ENCODE measurements at places on chromosomes 11 and 22.

GRCh38 chr11:45151362-45151982 lies 5.0 kb downstream of the PRDM11 start:
- DNase-seq, result no peak

- DNase-seq, result no peak
Measured at GRCh38 chr11:2470495-2470894, 25.7 kb downstream of the KCNQ1 start.

DNA sequence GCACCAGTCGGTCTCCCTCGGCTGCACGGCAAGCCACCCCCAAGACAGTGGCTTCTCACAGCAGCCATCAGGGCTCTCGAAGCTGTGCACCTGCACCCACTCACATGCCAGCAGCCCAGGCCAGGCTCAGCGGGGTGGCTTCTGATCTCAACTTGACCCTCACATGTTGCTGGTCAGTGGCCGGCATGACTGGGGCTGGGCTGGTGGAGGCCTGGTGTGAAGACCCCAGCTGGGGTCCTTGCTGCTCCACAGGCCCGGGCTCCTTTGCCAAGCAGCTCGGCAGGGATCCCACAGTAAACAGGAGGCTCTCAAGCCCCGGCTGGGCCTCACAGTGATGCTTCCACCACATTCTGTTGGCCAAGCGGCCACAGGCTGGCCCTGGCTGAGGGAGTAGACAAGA lies 128.2 kb downstream of the BRD1 start:
- DNase-seq, result no peak

DNA sequence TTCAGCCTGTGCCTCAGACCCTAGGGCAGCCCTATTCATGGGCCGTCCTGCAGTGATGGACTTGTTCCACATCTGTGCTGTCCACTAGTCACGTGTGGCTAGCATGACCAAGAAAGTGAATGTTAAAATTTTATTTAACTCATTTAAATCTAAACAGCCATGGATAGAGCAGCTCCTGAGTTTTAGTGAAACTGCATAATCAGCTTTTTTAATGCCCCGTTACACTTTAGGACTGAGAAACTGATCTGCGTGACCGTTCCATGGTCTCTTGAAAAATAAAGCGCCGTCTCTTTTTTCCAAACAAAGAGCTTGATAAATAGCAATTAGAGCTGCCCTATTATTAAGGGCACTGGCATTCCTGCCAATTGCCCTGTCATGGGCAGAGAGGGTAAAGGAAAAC lies 76.5 kb upstream of the SNX19 start:
- no peak for DNase-seq

DNA sequence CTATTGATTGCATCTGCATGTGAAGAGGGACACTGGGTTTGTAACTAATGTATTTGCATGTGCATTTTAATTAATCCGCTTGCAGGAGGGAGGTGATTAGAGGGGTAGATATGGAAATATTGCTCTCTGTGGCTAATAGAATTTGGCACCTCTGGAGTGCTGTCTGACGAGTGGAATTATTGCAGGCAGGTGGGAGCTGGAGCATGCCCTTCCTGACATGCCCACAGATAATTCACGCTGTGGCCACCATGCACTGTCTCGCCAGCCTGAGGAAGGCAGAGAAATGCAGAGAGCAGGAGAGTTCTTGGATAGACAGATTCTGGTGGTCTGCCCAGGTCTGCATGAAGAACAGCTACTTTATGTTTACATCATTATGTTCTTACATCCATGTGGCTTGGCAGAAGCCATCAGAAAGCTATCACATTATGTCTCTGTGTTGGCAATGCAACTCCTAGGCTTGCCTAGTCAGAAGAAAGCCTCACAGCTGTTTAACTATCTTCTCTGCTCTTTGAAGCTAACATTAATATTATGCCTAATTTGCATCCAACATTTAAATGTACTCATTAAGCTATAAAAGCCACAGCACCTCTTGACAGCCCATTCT lies 89.4 kb upstream of the DRD2 start:
- DNase-seq, result no peak

GRCh38 chr22:39685336-39686177 lies 115.0 kb downstream of the CACNA1I start:
- no peak for DNase-seq

GRCh38 chr11:20966489-20966888 lies 297.1 kb downstream of the NELL1 start:
- DNase-seq, result no peak

- DNase-seq, result no peak
Measured at GRCh38 chr11:131486100-131486499, 115.7 kb downstream of the NTM start.

- DNase-seq, result no peak
Measured at GRCh38 chr22:20244691-20245576, 23.2 kb downstream of the RTN4R start.

DNA sequence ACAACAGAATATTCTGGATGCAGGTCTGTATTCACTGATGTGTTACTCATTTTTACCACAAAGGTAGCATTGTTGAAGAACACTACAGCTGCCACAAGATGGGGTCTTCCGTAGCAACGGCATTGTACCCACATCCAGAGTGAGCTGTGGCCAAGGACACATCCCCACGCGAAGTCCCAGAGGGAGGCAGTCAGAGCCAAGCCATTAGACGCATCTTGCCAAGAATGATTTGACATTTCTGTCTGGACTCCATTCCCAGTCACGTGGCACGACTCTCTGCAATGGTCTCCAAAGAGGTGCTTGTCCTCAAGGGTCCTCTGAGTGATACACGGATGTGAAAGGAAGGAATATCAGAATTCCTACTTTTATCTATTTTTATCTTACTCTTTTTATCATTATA lies 15.5 kb downstream of the OPCML start:
- DNase-seq, result no peak

GRCh38 chr22:24325105-24325757 lies 54.6 kb downstream of the SPECC1L start:
- DNase-seq, result peak; percentile 86

DNA sequence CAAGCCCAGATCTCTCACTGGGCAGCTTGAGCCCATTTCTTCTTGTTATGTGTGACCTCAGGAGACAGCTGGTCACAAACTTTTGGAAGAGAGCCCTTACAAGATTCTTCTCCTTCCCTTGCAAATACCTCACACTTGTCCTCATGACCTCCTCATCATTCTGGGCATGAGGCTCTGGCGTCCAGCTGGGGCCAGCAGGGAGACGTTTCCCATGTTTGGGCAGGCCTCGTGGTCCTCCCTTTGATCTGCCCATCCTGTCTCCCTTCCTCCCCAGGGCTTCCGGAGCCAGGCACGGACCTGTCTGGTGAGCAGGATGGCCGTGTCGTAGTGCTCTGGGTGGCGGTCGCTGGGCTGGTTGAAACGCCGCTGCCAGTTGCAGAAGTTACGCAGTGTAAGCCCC lies 9.7 kb downstream of the ADAMTS8 start:
- DNase-seq, result no peak

DNA sequence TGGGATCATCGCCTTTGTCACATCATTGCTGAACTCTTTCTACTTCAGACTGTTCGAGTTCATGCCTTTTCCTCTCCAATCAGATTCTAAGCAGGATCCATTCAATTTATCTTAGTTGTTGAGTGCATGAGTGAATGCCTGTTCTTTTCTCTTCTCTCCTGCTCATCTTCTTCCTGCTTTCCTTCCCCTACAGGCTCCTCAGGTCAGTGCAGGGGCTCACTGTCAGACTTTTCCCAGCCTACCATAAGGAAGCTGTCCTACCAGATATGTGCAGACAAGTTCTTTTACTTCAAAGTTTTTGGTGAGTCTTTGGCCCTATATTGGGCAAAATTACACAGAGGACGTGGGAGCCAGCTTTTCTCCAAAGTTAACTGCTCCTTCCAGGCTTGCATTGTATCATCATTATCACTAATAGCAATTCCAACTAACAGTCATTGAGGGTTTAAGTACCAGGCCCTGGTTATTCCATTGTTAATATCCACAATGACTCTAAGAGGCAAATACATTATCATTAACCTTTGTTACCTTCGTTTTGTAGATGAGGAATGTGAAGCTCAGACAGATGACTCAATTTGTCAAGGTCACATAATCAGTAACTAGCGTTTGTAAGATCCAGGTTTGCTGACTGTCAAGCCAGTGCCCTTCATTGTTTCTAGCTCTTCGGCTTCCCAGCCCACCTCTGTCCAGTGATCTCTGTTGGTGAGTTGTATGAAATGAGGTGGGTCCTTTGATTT lies 30.4 kb downstream of the OR6Q1 start:
- peak; percentile 55 for DNase-seq

DNA sequence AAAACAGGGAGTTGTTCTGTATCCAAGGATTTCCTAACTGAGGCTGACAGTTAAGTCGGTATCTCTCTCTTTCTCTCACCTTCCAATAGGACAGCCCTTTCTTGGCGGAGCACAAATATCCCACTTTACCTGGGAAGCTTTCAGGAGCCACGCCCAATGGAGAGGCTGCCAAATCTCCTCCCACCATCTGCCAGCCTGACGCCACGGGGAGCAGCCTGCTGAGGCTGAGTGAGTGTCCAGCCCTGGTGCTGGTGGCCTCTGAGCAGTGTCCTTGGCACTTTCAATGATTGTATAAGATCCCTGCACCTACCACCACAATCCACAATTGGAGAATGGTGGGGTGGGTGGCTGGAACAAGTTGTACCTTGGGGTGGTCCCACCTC lies 33.7 kb downstream of the CYB5R2 start:
- no peak for DNase-seq

DNA sequence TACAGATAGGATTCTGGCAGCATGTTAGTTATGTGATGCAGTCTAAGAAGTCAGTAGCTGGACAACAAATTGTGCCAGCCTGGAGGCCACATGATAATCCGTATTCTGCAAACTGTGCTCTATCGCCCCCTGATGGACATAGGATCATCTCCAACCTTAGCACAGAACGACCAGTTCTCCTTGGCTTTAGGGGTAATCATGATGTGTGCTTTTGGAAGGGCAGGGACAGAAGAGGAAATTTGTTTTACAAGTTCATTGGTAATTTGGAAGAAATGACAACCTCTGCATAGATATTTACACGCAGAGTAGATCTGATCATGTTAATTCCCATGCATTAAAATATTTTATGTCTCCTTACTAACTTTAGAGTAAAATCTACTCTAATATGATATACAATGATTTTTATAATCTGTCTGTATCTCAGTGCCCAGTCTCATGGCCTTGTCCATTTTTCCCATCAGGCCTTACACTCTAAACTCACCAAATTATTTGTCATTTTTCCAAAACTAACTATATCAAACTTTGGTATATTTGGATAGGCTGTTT lies 12.1 kb downstream of the OR10D3 start:
- DNase-seq, result peak; percentile 55

DNA sequence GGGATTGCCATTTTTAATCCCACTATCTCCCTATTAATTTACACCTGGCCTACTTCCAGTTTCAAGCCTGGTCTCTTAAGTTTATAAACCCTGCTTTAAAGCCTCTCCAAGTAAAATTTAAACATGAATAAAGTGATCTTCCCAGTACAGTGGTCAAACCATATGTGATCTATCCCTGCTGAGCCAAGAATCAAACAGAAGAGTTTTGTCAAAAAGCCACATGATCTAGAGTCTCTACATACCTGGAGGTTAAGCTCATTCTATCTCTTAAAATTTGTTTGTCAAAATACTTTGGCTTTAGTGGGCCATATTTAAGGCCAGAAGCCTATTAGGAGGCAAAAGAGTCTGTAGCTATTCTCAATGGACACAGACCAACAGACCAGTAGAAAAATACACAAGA lies 42.9 kb upstream of the DDI1 start:
- no peak for DNase-seq

DNA sequence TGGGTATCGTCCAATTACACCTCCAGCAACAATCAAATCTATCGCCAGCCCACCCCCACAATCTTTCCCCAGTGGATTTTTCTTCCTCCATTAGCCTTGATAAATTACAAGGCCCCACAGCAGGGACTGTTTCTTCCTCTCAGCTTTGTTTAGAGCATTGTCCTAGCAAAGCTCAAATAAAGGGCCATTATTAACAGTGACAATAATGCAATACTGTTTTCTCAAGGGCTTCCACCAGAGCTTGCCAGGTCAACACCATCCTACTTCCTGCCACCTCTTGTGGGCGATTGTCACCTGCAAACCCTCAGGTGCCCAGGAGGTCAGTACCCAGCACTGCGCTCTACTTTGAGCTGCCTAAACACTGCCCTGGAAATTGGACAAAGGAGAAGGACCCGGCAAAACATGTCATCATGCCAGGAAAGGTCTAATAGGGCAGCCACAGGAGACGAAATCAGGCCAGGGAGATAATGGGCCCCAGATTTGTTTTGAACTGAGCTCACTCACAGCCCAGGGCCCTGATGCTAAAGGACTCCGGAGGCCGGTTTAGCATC lies 95.2 kb downstream of the ABTB2 start:
- DNase-seq, result no peak

DNA sequence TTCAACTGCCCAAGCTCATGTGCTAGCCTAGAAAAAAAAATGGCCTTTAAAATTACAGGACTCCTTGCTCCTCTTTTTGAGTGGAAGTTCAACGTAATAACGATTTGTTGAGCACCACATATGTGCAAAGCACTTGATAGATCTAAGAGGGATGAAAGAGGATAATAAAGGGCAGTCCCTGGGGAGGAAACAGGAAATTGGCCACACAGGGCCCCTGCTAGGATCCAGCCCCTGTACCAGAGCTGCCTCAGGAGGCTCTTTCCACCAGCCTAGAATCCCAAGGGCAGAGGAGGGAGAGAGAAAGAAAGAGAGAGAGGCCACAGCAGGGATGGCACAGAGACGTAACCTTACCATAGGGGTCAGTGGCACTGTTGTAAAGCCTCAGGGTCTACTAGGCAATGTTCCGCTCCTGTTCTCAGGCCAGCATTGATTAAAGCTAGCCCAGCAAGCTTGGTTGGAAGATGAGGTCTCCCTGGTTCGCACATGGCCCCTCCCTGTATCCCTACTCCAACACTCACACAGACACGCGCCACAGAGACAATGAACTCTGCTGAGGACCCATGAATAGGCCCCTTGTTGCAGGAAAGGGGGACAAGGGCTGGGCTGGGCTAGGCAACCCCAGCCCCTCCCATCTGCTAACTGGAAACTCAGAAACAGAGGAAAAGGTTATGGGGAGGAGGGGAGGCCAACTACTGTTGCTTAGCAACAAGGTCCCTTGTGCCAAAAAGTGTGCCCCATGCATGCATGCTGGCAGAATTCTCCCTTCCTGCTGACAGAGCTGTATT lies at the start of gene TMPRSS5:
Gene TMPRSS5, minus strand, starts transcription at position 438 of the 785 bp plus-strand sequence. Its CDS starts 84 bp downstream, at position 354.
- no peak for DNase-seq

- DNase-seq, result peak; percentile 89
Measured at GRCh38 chr11:114280696-114281095, 15.5 kb upstream of the NNMT start.

GRCh38 chr22:25448435-25449051 lies 115.9 kb upstream of the GRK3 start:
- DNase-seq, result peak; percentile 51
